Activated CD8-positive, alpha-beta memory T cell treated with anti-CD3 and anti-CD28 coated beads for 1 hour (primary cell): ENCODE measurements at places on chromosomes 3 and 15.

DNA sequence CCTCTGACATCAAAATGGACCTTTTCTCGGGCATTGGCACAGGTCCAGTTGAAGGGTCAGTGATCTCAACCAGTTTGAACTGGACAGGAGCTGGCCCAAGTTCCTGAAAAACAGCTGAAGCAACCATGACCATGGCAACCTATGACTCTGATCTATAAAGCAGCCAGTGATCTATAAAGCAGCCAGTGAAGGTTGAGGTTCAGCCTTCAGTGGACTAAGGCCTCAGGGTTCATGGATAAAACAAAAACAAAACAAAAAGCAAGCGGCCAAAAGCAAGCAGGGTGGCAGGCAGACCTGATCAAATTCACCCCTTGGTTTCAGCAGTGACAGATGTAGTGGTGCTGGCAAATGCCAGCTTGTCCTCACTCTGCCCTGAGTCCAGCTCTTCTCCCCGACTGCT lies 10.0 kb upstream of the CHRNB4 start:
- DNase-seq, result no peak

DNA sequence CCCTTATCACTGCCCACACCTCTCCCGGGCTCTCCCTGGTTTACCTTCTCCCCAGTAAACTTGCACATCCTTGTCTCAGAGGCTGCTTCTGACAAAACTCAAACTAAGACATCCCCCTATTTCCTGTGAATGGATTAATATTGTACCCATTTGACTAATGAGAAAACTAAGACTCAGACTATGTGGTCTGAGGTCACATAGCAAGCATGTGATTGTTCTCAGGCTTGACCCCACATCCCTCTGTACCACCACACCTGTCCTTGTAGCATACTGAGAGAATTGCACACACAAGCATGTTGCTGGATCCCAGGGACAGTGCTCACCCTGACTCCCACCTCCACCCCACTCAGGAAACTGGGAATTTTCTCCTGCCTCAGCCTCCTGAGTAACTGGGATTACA lies 90.7 kb upstream of the HES1 start:
- DNase-seq, result no peak

DNA sequence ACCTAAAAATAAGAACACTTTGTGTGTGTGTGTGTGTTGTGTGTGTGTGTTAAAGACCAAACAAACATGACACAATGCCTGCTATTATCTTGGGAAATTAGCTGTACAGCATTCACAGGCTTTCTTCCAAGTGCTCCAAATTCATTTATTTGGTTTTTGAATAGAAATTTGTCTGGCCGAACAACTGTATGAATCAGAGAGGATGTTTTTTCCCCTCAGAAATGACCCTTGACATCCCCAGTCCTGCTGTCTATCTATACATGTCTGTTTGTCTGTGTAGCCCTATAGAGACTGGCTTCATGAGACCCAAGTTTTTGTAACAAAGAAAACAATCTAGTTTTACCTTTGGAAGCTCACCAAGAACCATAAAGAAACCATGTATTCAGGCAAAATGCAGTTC lies 549.8 kb downstream of the NSUN3 start:
- no peak for DNase-seq

- DNase-seq, result no peak
Observed at GRCh38 chr15:29207758-29208108, 61.9 kb downstream of the NSMCE3 start.

- DNase-seq, result no peak
Observed at GRCh38 chr3:51715231-51715976, 8.5 kb downstream of the GRM2 start.

DNA sequence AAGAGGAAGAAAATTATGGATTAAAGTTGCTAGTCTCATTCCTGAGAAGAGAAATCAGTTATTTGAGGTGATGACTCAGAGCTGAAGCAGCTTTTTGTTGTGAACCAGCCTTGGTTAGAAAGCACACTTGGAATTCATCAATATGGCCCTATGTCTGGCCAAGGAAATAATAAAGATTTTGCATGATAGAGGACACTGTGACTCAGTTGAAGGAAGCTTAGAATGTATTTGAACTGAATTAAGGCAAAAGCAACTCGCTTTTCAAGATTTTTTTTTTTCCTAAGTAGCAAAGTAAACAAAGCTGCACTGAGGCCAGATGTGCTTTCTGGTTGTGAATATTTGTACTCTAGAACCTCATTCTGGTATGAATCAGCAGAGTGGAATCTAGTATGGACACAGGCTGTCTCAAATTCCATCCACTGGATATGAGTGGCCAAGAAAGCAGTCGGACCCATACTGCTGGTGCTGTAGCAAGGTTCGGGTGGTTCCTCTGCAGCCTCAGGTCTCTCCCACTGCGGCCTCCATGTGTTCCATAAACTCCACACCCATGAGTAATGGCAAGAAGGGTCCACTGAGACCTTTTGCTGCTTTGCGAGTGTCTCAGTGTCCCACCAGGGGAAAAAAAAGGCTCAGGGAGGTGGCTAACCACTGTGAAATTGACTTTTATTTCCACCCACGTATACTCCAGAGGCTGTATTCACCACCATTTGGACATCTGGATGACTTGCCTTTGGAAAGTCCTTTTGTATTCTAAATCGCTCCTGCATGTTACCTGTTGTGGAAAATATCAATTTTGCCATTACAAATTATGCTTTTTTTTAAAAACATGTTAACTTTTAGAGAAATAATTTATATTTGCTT lies 53.1 kb downstream of the TGFBR2 start:
- DNase-seq, result no peak

- no peak for DNase-seq
Observed at GRCh38 chr15:37045859-37046740, 54.2 kb downstream of the MEIS2 start.

GRCh38 chr15:70768257-70768883 lies 5.0 kb upstream of the UACA start:
- DNase-seq, result no peak

GRCh38 chr15:72011302-72011942 lies 106.5 kb downstream of the MYO9A start:
- DNase-seq, result no peak

- DNase-seq, result no peak
Observed at GRCh38 chr15:69320977-69321554, 22.4 kb downstream of the PAQR5 start.

- DNase-seq, result no peak
Observed at GRCh38 chr3:159764490-159765029, 224.1 kb upstream of the IL12A start.

DNA sequence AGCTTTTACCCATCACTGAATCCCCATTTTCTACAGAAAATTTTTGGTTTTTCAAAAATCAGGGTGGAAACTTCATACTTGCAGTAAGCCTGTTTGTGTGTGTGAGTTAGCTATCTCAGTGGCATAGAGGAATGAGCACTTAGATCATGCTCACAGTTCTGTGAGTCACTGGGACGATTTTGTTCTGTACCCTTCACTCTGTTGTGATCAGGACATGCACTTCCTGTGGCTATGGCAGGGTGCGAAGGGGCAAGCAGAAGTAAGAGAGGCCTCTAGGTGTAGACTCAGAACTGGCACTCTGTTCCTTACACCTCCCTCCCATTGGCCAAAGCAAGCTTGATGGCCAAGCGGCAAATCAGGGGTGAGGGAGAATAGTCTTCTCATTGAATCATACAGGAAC lies 11.6 kb downstream of the NIPA2 start:
- no peak for DNase-seq

DNA sequence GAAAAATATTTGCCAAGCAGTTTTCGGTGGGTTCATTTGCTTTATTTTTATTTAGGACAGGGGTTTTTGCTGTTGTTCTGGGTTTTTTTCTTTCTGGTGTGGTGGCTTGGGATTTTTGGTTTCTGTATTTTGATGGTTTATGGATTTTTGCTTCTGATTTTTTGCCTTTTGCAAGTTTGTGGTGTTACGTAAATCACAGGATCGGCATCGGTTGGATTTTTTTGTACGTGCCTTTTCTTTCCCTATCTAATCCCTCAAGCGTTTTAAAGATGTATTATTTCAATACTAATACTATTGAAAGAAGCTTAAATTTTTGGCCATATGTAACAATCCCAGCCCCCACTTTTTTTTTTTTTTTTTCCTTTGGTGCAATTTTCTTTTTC lies 782 bp upstream of the BCL6 start:
- no peak for DNase-seq

DNA sequence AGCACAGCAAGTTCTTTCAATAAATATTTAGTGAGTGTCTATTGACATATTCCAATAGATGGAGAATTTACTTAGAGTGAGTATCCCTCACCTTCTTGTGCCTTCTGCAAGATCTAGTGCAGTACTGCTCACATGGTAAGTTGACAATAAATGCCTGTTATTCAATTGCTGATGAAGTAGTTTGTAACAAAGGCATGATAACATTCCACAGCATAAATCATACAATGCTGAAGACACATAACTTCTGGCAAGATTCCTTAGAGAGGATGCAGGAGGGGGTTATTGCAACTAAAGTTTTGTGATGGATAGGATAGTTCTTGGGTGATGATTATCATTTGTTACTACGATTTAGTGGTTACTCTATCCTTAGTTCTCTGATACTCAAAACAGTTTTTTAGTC lies 112.2 kb upstream of the RBMS3 start:
- no peak for DNase-seq

- no peak for DNase-seq
Observed at GRCh38 chr3:119586733-119587172, 7.5 kb downstream of the ADPRH start.

GRCh38 chr15:69669446-69669845 lies 216.8 kb downstream of the RPLP1 start:
- no peak for DNase-seq

- no peak for DNase-seq
Observed at GRCh38 chr15:51121118-51121517, 26.4 kb upstream of the TNFAIP8L3 start.

- no peak for DNase-seq
Observed at GRCh38 chr15:70505936-70506912, 257.1 kb downstream of the UACA start.

DNA sequence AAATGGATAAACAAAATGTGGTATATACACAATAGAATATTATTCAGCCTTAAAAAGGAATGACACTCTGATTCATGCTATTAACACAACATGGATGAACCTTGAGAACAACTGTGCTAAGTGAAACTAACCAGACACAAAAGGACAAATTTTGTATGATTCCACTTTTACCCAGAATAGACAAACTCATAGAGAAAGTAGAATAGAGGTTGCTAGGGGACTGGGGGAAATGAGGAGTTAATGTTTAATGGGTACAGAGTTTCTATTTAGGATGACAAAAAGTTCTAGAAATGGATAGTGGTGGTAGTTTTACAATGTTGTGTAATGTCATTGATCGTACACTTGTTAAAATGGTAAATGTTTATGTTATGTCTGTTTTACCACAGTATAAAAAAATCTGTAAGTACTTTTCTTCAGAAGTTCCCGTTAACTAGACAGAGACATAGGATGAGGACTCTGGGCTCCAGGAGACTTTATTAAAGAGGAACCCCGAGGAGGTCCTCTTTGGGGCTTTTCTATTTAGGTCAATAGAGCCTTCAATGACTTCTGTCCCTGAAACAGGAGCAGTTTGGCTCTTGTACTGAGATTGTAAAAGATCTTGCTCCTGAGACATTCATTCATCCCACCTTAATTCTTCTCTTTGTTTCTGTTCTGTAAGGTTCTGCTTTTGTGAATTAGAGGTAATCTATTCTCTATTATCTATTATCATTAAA lies 24.5 kb downstream of the ABHD6 start:
- no peak for DNase-seq

GRCh38 chr3:37457378-37458065 lies 283.1 kb upstream of the LRRFIP2 start:
- DNase-seq, result no peak

DNA sequence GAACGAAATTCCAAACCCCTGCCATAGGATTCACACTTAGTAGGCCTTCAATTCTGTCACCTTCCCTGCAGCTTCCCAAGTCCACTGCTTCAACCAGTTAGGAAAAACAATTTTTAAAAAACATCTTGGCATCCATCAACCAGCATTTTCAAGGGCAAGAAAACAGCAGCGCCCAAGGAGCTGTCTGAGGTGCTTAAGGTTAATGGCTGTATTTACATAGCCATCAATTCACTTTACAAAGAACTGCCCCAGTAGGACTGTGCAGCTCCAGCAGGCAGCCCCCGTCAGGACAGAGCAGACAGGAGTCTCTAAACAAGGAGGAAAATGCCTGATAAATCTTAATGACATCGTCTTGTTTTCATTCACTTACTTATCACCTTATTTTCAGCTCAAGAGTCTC lies 13.3 kb downstream of the TAFA4 start:
- DNase-seq, result no peak

GRCh38 chr3:71987828-71988227 lies 202.9 kb upstream of the PROK2 start:
- DNase-seq, result no peak

GRCh38 chr3:45667569-45667934 lies 21.6 kb upstream of the SACM1L start:
- no peak for DNase-seq

- no peak for DNase-seq
Observed at GRCh38 chr3:125326957-125327356, 48.2 kb downstream of the ZNF148 start.

- DNase-seq, result no peak
Observed at GRCh38 chr3:94001191-94001590, 21.2 kb downstream of the ARL13B start.

DNA sequence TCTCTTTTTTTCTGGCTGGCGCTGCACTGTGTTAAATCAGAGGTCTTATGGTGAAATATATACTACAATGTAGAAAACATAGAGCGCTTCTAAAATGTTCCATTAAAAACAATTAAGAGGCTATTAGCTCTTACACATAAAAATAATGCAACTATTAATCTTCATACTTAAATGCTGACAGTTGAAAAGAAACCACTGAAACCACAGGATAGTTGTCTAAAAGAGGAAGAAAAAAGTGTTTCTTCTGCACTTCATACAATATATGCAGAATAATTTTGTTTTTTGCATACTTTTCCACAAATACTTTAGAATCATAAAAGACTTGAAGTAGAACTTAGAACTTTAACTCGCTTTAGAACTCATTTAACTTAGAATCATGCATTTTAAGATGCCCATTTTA lies 170.5 kb downstream of the PYDC2 start:
- no peak for DNase-seq

DNA sequence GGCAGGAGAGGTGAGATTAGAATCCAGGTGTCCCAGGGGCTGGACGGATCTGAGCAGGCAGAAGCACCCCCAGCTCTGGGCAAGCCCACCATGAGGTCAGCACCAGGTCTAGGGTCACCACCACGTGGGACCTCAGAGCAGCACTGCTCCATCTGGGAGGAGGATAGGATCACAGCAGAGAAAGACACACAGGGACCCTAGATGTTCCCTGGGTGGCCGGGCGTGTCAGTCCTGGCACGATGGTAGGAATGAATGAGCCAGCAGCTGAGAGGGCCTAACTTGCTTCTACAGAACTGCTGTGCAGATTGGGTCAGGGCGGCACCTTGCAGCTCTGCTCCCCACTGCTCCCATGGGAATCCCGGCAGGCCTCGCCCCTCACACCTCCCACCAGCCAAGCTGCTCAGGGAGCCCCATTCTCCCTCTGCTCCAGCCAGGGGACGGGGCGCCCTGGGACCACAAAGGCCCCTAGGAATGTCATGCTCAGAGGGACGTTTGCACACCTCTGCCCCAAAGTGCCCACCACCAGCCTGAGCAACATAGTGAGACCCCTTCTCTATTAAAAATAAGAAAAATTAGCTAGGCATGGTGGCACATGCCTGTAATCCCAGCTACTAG lies 66.3 kb downstream of the ZNF445 start:
- DNase-seq, result no peak

- no peak for DNase-seq
Observed at GRCh38 chr3:58358092-58358491, 25.4 kb downstream of the PXK start.
